ENCODE measurements at places on chromosomes 5 and 9.

DNA sequence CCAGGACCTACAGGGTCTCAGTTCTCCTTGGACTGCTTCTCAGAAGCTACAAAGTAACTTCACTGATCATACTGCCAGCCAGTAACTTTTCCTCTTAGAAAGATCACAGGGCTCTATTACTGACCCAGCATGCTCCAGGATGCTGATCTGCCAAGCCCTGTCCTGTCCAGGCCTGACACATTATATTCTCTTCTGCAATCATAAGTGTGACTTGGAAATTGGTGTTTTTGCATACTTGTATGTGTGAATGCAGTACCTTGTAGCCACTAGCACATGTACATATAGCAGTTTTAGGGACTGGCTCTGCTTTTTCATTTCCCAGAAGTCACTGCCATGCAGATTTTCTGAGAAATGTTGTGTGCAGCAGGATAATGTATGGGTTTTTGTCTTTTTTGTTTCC, 40.1 kb upstream of the CCNH start:
- no peak for DNase-seq

DNA sequence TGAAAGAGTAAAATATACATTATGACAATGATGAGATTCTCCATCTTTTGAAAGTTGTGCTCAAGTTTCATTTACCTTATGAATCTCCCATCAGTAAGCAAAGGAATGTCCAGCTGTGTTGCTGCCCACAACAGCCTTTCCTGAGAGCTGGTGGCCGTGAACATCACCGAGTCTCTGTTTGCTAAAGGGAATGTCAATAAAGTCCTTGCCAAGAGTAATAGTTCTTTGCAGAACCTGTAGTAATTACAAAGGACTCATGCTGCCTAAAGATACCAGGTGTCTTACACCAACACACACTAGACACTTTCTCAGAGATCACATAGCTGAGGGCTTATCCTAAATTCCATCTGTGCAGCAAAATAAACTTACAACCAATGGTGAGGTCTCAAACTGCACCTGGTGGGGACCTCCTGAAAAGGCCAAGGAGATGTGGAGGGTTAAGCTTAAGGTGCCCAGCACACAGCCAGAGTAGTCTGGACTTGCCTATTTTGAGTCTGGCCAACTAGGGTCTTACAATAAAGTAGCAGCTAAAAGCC, 111.1 kb upstream of the DAPK1 start:
- DNase-seq, result no peak

DNA sequence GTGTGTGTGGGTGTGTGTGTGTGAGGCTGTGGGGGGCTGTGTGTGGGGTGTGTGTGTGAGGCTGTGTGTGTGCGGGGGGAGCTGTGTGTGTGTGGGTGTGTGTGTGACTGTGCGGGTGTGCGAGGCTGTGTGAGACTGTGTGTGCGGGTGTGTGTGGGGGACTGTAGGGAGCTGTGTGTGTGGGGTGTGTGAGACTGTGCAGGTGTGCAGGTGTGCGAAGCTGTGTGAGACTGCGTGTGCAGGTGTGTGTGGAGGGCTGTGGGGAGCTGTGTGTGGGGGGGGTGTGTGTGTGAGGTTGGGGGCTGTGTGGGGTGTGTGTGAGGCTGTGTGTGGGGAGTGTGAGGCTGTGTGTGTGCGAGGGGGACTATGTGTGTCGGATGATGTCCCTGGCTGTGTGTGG, 23.2 kb downstream of the AHRR start:
- DNase-seq, result no peak

- DNase-seq, result no peak
Measured at GRCh38 chr5:172740428-172741205, 30.4 kb downstream of the DUSP1 start.

DNA sequence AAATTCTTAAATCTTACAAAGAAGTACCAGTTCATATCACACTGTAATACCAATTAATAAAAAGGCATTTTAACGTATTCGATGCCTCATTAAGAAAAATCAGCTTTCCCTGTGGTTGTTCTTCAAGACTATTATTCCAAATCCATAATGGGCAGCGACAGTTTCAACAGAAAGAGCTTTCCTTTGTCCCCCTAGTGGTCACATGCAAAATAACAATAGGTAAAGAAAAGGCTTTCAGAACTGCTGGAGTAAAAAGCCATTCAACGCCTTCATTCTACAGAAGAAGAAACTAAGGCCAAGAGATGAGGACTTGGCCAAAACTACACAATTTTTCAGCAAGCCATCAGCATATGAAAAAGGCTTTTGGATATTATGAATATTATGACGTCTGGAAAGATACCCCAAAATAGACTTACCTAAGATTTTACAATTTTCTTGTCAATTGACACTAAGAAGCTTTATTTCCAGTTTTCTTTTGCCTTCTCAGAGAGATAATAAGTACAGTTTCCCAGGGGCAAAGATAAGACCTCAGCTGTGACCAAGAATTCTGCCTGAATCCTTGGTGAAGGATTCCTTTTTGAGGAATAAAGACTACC, 6.7 kb upstream of the CDH6 start:
- DNase-seq, result no peak

GRCh38 chr5:91143840-91144239, 239.3 kb downstream of the ARRDC3 start:
- DNase-seq, result no peak

DNA sequence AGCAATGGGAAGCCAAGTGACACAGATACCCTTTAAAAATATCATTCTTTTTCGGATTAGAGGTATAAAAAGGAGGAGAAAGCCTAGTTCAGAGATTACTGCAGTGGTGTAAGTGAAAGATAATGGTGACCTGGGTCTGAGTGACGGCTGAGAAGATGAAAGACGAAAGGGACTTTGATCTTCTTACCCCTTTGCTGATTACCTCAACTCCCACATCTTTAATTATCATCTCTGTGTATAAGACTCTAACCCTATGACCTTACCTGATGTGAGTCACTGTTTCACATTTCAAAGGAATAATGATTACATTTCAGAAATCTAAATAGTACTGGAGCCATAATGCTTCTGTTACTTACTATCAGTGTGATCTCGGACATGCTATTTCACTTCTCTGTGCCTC, 21.4 kb upstream of the CCNO start:
- no peak for DNase-seq

- no peak for DNase-seq
Measured at GRCh38 chr9:89482056-89482851, 15.7 kb downstream of the SEMA4D start.

- DNase-seq, result no peak
Measured at GRCh38 chr9:105901514-105902109, 207.3 kb downstream of the TMEM38B start.

GRCh38 chr5:58828258-58828657, 245.4 kb downstream of the RAB3C start:
- DNase-seq, result no peak

DNA sequence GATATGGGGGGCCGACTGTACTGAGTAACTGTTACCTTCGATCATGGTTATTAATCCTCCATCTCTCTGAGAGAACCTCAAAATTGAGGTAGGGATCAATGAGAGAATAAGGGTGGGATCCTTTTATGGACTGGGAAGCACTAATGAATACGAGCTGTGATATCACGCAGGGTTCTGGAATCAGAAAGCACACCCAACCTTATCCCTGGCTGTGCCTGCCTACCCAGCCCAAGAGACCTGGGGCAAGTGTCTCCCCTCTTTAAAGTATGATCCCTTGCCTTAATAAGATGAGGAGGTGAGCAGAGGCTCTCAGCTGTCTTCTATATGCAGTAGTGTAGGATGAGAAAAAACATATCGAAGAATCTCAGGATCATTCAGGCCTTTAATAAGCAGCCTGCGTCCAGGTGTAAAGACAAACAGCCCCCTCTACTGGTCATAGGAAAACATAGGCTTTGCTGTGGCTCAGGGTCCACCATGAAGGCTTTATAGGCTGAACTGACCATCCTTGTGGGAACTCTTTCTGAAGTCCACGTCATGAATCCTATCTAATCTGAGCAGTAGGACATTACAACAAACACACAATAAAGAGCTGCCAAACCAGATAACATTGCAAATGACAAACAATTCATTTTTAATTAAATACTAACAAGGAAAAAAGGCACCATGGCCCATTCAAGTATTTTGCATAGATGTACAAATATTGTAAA, 16.8 kb downstream of the NIPAL4 start:
- DNase-seq, result no peak

DNA sequence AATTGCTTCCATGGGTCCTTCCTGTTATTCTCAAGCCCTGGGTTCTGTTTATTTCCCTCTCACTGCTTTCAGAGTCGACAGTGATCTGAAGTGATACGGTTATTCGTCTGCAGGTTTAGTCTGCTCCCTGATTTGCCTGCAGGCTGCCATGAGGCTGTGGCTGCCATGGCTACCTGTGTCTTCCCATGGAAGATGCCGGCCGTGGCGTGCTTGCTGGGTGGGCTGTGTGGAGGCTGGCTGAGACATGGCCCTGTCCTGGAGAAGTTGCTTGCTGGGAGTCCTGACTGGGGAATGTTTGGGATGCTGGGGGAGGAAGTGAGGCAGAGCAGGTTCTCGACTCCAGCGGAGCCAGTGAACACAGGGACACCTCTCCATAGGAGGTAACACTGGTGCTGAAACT, 104.1 kb upstream of the TBC1D2 start:
- no peak for DNase-seq

DNA sequence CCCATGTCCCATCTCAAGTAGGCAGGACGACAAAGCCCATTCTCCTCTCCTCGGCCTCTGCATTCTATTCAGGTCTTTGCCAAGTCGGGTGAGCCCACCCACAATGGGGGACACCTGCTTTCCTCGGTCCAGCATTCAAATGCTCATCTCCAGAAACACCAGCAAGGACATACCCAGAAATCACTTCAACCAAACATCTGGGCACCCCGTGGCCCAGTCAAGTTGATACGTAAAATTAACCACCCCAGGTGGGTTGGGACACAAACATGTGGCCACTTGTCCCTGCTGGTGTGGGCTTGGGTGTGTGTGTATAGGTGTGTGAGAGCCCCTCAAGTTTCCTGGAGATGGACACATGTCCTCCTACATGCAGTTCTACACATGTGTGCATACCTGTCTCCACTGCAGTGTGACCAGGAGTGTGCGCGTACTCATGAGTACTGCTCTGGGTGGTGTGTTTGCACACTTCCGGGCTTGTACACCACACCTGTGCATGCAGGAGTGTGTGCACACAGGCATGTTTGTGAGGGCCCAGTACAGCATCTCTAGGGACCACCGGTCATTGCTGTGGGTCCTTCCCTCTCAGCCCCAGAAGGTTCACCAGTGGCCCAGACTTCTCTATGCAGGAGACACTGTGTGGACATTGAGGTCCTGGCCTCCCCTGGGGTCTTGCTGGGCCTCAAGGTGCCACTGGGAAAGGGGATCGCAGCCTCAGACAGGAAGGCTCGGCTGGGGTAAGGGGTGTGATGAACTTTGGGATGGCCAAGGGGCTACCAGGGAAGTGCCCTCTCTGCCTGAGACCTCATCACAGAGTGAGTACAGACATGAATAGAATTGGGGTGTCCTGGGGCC, 35.4 kb upstream of the RXRA start:
- no peak for DNase-seq

DNA sequence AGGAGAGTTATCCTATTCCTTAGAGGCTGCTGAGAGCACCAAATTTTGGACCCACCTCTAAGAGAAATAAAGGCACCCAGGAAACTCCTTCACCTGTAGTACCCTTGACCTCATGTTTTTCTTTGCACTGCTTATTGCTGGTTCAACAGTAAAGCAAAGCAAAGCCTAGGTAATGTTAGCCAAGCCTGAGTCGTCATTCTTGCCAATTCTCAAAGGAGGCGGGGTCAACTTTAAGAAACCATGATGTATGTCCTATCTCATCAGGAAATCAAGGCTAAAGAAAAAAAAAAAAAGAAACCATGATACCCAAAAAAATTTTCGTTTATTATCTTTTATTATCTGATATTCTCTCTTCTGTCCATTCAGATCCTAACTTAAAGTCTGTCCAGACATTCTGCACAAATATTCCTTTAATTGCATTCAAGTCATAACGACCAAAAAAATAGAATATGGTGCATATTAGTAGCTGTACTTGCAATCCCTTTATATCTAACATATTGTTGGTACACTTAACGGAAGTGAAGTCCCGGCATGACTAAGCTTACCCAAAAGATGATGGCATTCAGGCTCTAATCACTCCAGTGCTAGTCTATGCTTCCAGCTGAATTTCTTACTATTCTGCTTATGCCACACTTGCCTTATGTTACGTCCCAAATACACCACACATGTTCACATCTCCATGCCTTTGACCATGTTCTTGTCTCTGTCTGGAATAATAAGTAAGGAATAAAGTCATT, 1.8 kb downstream of the AUH start:
- no peak for DNase-seq

DNA sequence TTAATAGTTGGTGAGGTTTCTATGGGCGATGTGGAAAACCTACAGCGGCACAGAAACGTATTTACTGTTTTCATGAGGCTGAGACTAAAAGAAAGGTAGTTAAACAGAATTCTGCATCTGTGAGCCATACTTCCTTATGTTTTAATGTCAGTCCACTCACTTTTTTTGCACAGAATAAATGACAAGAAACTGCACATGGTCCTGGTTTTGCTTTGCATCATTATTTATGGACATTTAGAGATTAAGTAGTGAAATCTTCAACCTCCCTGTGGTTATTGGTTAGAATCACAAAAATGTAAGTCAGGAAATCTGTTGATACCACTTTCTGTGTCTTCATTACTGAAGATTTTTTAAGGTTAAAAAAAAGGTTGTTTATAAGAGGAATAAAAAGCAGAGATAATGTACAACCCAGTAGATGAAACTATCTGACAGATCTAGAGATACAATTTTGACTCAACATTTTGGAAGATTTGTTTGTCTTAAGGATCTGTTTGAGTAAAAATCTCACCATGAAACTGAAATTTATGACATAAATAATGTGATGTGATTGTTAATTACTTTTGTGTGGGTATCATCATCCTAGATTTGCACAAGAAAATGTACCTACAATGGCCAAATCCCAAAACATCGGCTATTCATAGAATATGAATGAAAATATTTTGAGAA, 2.4 kb downstream of the PRR16 start:
- DNase-seq, result no peak

DNA sequence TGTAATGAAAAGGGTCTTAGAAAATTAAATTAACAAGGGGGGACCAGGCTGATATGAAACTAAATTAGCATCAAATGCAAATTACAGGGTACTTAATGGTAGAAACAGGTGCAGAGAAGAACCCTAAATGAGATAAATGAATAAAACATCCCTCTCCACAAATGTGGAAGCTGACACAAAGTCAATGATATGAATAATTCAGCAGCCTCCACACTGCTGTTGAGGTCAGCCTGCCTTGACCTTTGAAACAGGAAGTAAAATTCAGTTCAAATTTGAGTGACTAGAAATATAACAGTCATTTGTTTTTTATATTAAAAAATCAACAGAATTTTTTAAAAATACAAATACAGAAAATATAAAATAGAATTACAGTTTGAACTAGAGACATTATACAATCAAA, 40.0 kb downstream of the EBF1 start:
- no peak for DNase-seq

GRCh38 chr9:113391917-113392316, 9.2 kb downstream of the ALAD start:
- DNase-seq, result no peak

All from Peyer's patch (tissue), 4 donors.